ENCODE measurements at places on chromosomes 16 and 17.

DNA sequence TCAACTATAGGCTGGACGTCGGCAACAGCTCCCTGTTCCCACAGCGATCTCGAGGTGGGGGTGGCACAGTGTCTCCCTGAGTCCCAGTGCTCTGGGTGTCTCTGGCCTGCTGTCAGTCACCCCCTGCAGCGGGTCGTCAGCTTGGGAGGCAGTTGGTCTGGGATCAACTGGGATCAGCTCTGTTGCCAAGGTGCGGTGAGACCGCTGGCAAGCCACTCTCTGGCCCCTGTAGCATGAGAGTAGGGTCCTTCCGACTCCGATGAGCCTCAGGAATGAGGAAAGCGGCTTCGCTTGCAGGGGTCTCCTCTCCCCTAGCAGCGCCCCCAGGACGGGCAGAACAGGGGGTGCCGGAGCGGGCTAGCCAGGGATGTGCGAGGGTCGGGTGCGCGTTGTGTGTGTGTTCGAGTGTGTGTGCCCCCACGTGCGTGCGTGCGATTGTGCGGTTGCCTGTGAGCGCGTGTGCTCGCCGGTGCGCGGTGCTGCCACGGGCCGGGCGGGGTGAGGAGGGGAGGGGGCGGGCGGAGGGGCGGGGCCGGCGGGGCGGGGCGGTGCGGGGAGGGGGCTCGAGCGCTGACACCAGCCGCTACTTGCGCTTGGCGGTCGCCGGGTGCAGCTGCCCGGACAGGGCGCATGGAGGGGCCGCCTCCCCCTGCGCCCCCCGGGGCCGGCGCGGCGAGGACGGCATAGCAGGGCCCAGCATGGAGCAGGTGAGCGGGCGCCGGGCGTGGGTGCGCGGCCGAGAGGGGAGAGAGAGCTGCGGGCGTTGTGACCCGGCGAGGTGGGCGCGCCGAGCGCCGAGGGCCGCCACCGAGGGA is 9.4 kb upstream of the ARHGAP23 start:
- no peak for DNase-seq

- DNase-seq = no peak
These were observed 147.1 kb downstream of the TANC2 start for GRCh38 chr17:63113167-63113566.

DNA sequence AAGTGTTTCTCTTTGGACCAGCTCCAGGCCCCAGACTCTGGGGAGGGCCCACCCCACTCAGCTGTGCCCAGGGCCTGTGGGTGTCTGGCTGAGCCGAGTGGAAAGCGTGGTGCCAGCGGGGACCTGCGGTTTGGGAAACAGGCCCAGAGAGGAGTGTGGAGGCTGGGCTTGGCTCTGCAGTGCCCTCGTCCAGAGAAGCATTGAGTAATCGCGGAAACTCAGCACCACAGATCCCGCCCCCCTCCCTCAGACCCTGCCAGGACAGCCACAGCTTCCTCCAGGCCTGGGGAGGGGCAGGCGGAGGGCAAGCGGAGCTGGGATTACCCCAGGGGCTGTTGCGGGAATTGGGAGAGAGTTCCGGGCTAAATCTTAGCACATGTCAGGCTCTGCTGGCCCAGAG is 14.6 kb upstream of the PITPNA start:
- peak; percentile 78 for DNase-seq

GRCh38 chr16:74747-75334 is 2.4 kb upstream of the RHBDF1 start:
- no peak for DNase-seq

DNA sequence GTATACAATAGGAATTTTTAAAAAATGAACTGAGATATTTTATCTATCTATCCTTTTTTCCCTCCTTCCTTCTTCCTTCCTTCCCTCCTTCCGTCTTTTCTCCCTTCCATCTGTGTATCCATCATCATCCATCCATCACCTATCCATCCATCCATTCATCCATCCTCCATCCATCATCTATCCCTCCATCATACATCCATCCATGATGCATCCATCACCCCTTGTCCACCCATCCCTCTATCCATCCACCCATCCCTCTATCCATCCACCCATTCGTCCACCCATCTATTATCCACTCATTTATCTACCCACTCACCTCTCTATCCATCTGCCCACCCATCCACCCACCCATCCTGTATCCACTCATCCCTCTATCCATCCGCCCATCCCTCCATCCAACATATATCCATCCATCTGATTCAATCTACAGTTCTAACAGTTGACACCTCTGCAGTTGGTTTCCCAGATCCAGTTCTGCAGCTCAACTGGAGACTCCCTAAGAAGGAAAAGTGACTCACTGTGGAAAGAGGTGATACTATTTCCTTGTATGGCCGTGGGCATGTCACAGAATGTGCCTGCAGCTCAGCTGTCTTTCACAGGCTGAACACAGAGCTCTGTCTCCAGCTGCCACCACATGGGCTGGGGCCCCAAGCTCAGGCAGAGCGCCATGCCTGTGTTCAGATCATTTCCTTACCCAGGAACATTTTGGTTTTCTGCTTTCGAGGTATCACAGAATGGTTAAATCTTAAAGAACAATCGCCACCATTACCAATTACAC is 130.8 kb downstream of the XYLT1 start:
- peak; percentile 59 for DNase-seq

DNA sequence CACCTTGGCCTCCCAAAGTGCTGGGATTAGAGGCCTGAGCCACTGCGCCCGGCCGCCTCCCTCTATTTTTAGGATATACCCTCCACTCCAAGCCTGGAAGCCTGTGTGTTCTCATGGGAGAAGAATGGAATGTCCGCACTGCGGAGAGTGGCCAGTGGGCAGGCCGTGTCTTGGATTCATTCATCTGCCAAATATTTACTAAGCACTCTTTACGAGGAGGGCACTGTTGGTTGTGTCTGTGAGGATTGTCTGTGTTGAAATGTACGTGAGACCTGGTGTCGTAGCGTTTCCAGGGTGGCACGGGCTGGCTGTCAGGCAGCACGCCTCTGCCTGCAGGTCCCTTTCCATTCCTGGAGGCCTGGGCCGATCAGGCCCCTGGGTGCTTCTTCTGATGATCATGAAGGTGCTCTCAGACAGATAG is 19.2 kb downstream of the PGS1 start:
- DNase-seq = peak; percentile 38
